Kidney (tissue), 22 donors: ENCODE measurements at places on chromosomes 2 and 18. TPM values are rescaled to one million over a fixed set of nuclear protein-coding genes. Genes with fewer than 3 reads are reported as not detected.

GRCh38 chr2:174571669-174572323, 25.8 kb downstream of the WIPF1 start:
- DNase-seq, result peak; percentile 71

GRCh38 chr2:199756743-199757142, 94.2 kb downstream of the FTCDNL1 start:
- no peak for DNase-seq

GRCh38 chr2:110983133-110983532, 137.6 kb upstream of the BCL2L11 start:
- DNase-seq, result no peak

- DNase-seq, result no peak
Observed at GRCh38 chr2:241816431-241817121, 7.6 kb downstream of the NEU4 start.

Gene WDR33
- 60.2 TPM for total RNA-seq

Gene ESPNL
- 2.7 TPM for total RNA-seq

Gene IGFBP2
- 53.7 TPM for total RNA-seq
